ENCODE measurements at places on chromosomes 7 and 10. TPM values are rescaled to one million over a fixed set of nuclear protein-coding genes. Genes with fewer than 3 reads are reported as not detected.

TAF5 gene
- total RNA-seq: 2.3 TPM

TRIL gene
- 0.47 TPM for total RNA-seq

GRCh38 chr10:112258407-112258806 is 24.8 kb upstream of the TECTB start:
- no peaks in the 10 kb centered on the region for H3K4me1 ChIP-seq
- H3K4me3 ChIP-seq: no peak overlapping the region
- H3K36me3 ChIP-seq: no peaks in the 10 kb centered on the region
- DNase-seq: no peak
- H3K27ac ChIP-seq: no peak overlapping the region

DNA sequence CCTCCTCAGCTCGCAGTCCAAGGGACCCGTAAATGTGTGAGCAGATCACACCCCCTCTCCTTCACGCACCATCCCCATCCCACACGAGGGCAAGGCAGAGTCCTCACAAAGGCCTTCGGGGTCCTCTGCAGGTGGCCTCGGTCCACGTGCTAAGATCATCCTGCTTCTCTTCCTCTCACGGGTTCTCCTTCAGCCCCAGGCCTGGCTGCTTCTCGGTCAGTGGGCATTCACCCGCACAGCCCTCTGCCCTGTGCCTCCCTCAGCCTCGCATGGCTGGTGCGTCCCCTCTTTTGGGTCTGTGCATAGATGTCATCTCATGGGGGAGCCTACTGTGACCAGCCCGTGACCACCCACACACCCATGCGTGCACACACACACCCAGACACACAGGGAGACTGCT is 17.3 kb upstream of the FOXL3 start:
- no peak overlapping the region for H3K4me3 ChIP-seq
- no peaks in the 10 kb centered on the region for H3K36me3 ChIP-seq
- H3K27ac ChIP-seq: no peak overlapping the region
- DNase-seq: peak; percentile 35
- H3K27me3 ChIP-seq: no peaks in the 10 kb centered on the region

LIPF gene
- not detected for total RNA-seq

DTX2 gene
- total RNA-seq: 14.0 TPM

CXCL12 gene
- total RNA-seq: 97.6 TPM

DNA sequence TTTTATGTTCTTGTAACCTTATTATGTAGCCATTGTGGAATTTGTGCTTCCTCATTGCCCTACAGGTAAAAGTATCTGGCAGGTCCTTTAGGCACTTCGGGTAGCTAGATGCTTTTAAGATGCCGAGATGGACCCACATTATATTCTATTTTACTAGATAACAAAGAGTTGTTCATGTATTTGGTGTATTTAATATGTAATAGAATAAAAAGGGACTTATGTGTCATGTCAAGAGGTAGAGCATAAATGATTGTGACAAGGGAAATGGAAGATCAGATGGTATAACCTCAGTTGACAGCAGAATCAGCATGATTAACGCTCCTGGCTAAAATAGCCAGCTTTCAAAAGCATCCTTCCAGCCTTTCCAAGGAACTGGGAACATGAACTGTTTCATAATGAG is 50.6 kb downstream of the NPY start:
- no peaks in the 10 kb centered on the region for H3K36me3 ChIP-seq
- no peak overlapping the region for H3K27ac ChIP-seq
- no peaks in the 10 kb centered on the region for H3K4me1 ChIP-seq
- H3K27me3 ChIP-seq: no peaks in the 10 kb centered on the region
- no peak overlapping the region for H3K4me3 ChIP-seq
- no peak for DNase-seq

ADAMTS14 gene
- 0.37 TPM for total RNA-seq

GRCh38 chr7:1611708-1612241 is 41.9 kb upstream of the PSMG3 start:
- no peak overlapping the region for H3K27ac ChIP-seq
- DNase-seq: no peak
- no peak overlapping the region for H3K4me3 ChIP-seq
- no peaks in the 10 kb centered on the region for H3K4me1 ChIP-seq
- no peaks in the 10 kb centered on the region for H3K36me3 ChIP-seq
- no peaks in the 10 kb centered on the region for H3K27me3 ChIP-seq

CPXM2 gene
- 0.75 TPM for total RNA-seq

CYP2C18 gene
- 0.31 TPM for total RNA-seq

TSPAN15 gene
- 15.0 TPM for total RNA-seq

- H3K27me3 ChIP-seq: no peaks in the 10 kb centered on the region
- peaks cover 5% of the 10 kb centered on the region for H3K4me1 ChIP-seq
- H3K4me3 ChIP-seq: no peak overlapping the region
- no peak overlapping the region for H3K27ac ChIP-seq
- no peak for DNase-seq
Measured at GRCh38 chr7:80859272-80859970, 59.4 kb downstream of the SEMA3C start.

GRCh38 chr10:7417807-7418206 is 7.0 kb upstream of the SFMBT2 start:
- no peak overlapping the region for H3K27ac ChIP-seq
- DNase-seq: no peak
- no peak overlapping the region for H3K4me3 ChIP-seq
- no peaks in the 10 kb centered on the region for H3K36me3 ChIP-seq
- H3K27me3 ChIP-seq: no peaks in the 10 kb centered on the region
- no peaks in the 10 kb centered on the region for H3K4me1 ChIP-seq

DNA sequence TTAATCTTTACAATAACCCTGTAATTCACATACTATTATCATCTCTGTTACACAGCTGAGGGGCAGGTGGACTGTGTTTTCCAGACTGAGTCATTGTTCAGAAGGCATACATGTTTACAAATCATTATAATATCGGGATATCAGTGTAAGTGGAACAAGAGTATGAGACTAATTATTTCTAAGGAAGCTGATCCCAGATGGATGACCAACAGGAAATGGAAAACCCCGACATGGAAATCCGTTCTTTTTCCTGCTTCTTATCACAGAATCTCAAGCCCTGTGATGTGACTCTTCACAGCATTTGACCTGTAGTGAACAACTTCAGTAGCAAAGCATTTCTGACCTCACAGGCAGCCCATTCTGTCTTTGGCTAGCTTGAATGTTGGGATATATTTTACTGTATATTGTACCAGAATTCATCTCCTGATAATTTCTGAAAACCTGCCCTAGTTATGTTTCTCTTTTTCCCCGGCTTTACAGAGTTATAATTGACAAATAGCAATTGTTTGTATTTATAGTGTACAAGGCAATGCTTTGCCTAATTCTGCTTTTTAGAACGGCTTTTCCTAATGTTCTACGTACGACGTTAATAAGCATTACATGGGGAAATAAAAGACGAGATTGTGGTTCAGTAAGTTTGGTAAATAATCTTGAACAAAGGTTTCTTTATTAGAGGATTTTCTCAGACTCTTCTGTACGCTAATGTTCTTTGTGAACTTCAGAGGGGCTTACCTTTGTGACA is 78.6 kb upstream of the SYPL1 start:
- no peak overlapping the region for H3K27ac ChIP-seq
- no peak for DNase-seq
- H3K4me1 ChIP-seq: no peaks in the 10 kb centered on the region
- H3K36me3 ChIP-seq: no peaks in the 10 kb centered on the region
- no peaks in the 10 kb centered on the region for H3K27me3 ChIP-seq

FFAR4 gene
- total RNA-seq: 1.1 TPM

GRCh38 chr7:28815369-28815927 is 142.7 kb downstream of the TRIL start:
- no peaks in the 10 kb centered on the region for H3K27me3 ChIP-seq
- no peak overlapping the region for H3K27ac ChIP-seq
- no peak for DNase-seq
- no peak overlapping the region for H3K4me3 ChIP-seq
- no peaks in the 10 kb centered on the region for H3K36me3 ChIP-seq
- no peaks in the 10 kb centered on the region for H3K4me1 ChIP-seq

DNA sequence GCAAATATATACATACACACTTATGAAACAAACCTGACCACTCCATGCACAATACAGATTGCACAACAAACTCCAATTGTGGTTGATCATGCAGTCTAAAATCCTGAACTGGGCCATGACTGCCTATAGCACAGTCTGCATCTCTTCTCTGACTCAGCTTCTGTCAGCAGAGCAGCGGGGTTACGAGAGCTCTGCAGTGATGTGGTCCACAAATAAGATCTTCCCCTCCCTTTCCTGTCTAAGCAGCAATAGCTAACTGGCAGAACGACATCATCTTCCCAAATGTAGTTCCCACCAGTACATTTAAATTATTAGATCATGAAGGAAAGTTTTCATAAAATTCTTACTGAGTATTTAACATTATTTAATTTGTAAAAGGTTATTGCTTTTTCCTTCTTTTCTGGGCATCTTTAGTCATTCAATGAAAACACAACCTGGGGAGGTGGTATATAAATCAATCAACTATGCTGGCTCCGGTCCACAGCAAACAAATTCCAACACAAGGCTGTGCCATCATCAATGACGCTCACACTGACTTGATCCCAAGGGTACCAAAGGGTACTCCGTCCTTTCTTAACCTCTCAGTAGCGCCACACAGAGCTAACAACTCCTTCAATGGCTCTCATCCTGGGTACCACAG is 17.1 kb downstream of the ARHGAP21 start:
- DNase-seq: no peak
- H3K27ac ChIP-seq: no peak overlapping the region
- H3K4me3 ChIP-seq: no peak overlapping the region
- H3K4me1 ChIP-seq: peaks cover 10% of the 10 kb centered on the region
- no peaks in the 10 kb centered on the region for H3K27me3 ChIP-seq

GRCh38 chr7:22142572-22142971 is 196.9 kb upstream of the CDCA7L start:
- no peaks in the 10 kb centered on the region for H3K27me3 ChIP-seq
- H3K4me3 ChIP-seq: no peak overlapping the region
- peaks cover 59% of the 10 kb centered on the region for H3K36me3 ChIP-seq
- peaks cover 4% of the 10 kb centered on the region for H3K4me1 ChIP-seq
- no peak for DNase-seq

DNA sequence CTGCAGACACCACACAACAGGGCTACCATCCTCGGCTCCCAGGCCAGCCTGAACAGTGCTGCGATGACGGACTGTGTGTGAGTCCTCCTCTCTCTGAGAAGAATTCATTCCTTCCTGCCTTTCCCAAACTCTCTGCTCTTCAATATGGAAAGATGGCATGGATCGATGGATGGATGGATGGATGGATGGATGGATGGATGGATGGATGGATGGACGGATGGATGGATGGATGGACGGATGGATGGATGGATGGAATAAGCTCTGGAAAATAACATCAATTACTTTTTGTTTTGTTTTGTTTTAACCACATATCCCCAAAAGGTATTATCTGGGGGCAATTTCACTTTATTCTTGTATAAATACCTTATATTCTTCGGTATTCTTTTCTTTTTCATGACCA is 151.9 kb downstream of the AKR1D1 start:
- H3K4me3 ChIP-seq: no peak overlapping the region
- DNase-seq: no peak
- no peaks in the 10 kb centered on the region for H3K27me3 ChIP-seq

DNA sequence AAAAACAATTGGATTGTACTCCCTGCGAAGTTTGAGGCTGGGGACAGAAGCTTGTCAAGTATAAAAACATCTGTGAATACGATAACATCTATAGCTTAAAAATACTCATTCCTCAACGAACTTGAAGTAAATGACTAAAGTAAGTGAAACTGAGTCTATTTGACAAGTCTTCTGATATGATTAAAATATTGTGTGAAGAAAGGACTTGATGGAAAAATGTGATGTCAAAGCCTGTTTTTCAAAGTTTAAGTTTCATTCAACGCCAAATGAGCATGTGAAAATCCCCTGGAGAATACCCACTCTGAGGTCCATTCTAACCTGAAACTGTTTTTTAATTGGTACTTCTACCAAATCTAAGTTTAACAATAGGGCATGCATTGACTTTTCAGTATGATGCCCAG is 122.3 kb upstream of the MDFIC start:
- no peak overlapping the region for H3K27ac ChIP-seq
- no peaks in the 10 kb centered on the region for H3K4me1 ChIP-seq
- no peak for DNase-seq
- no peaks in the 10 kb centered on the region for H3K36me3 ChIP-seq
- H3K4me3 ChIP-seq: no peak overlapping the region
- no peaks in the 10 kb centered on the region for H3K27me3 ChIP-seq

BLNK gene
- 12.6 TPM for total RNA-seq

DNA sequence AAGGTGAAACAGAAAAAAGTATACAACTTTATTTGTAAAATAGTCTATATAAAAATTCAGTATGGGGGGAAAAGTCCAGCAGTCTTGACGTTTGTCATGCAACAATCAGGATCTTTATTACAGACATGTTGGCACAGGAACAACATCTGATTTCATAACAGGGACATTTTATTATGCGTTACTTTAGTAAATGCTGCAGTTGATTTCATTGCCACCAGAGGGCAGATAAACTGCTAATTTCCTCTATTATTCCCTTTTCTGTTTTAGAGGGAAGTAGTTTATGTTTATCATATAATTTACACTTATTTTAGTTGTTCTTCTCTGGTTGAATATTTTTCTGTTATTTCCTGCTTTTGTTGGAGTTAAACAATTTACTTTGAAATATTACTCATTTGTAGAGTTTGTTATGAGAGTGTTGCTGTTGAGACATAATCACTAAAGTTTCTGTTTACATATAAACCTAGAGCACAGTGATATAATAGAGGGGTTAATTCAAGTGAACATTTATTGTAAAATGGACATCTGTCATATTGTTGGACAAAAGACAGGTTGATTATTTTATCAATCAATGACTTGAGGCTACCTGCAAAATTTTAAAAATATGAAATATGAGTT is 3.3 kb downstream of the PLXDC2 start:
- no peaks in the 10 kb centered on the region for H3K4me1 ChIP-seq
- H3K27me3 ChIP-seq: no peaks in the 10 kb centered on the region
- DNase-seq: no peak
- H3K36me3 ChIP-seq: no peaks in the 10 kb centered on the region
- H3K4me3 ChIP-seq: no peak overlapping the region

CRPPA gene
- 1.8 TPM for total RNA-seq

DNA sequence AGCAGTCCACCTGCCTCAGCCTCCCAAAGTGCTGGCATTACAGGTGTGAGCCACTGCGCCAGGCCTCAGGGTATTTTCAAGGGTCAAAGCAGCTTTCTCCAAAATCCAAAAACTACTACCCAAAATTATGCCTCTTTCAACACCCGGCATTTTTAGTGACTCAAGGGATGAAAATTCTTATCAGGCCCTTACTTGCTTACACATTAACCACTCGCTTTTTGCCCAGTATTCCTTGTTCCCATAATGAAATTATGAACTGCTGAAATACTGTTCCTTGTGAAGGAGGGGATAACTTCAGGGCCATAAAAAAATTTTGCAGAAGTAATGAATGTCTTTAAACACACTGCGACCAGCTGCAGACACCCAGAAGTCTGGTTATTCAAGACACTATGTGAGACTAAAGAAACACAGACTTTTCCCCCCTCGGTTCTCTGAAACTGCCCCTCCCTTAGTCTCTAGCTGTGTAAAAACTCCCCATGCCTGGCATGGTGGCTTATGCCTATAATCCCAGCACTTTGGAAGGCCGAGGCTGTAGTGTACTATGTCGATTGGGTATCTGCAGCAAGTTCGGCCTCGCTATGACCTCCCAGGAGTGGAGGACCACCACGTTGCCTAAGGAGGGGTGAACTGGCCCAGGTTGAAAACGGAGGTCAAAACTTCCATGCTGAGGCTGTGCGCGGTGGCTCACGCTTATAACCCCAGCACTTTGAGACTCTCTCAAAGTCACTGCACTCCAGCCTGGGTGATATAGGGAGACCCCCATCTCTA is 12.0 kb downstream of the FXYD4 start:
- H3K27ac ChIP-seq: no peak overlapping the region
- peaks cover 23% of the 10 kb centered on the region for H3K36me3 ChIP-seq
- no peak for DNase-seq
- H3K4me1 ChIP-seq: no peaks in the 10 kb centered on the region
- no peaks in the 10 kb centered on the region for H3K27me3 ChIP-seq

Measured in pancreas (tissue), 10 donors.